CD4-positive, alpha-beta T cell treated with Interleukin-2 at 100 ng/mL for 4 hours (primary cell): ENCODE measurements at places on chromosomes 3 and 15.

DNA sequence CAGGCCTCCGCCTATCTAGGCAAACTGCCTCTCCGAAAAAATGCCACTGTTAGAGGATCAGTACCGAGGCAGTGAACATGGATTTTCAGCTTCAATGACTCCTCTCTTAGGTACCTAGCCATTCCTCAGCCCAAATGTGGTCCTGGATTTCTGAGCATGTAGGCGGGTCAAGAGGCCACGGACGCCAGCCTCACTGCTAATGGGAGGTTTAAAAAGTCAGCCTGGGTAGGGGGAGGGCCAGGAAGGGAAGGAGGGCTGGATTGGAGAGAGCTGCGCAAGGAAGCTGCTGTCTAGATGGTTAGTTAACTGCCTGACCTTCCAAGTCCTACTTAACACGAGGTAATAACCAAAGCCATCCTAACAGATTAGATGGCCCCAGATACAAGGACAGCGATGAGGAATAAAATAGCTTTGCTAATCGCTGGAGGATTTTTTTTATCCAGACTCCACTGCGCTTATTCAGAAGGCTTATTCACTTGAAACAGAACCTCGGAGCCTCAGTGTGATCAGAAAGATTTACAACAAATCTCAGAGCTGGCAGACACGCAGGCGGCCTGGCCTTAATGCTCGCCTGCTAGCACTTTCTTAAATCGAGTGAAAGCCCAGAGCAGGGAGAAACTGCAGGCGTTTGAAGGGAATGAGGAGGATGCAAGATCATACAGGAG is 34.3 kb downstream of the TLE3 start:
- DNase-seq: no peak

DNA sequence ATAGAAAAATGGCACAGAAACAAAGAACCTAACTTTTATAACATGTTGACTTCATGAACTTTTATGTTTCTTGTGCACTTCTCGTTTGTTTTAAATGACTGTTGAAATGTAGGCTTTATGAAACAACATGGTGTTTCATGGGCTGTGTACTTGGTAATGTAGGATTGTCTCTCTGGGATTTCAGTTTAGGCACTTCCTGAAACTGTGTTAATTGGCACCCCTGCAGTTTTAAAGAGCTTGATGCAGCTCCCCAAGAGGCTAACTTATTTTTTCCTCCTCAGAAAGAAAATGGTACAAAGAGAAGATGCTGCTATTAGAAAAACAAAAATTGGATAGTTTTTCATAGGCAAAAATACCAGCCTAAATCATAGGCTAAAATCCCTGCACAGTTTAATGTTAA is 239.2 kb downstream of the GRM7 start:
- DNase-seq: no peak

DNA sequence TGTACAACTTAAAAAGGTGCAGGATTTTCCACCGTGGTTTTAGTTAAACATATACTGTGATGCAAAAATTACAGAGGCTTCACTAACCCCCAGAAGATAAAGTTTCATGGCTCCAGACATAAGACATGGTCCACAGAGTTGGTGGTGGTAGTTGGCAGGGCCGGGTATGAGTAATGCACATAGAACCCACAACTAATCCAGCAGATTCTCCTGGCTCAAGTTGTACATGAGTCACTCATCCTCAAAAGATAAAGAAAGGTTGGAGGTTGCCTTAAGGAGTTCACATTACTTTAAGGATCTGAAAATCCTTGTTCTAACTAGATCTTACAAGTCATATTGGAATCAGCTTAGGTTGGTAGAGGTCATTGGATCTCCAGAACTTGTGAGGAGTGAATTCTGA is 98.3 kb upstream of the ZBTB20 start:
- DNase-seq: no peak

GRCh38 chr15:41775651-41776050 is 1.4 kb downstream of the MAPKBP1 start:
- DNase-seq: no peak

DNA sequence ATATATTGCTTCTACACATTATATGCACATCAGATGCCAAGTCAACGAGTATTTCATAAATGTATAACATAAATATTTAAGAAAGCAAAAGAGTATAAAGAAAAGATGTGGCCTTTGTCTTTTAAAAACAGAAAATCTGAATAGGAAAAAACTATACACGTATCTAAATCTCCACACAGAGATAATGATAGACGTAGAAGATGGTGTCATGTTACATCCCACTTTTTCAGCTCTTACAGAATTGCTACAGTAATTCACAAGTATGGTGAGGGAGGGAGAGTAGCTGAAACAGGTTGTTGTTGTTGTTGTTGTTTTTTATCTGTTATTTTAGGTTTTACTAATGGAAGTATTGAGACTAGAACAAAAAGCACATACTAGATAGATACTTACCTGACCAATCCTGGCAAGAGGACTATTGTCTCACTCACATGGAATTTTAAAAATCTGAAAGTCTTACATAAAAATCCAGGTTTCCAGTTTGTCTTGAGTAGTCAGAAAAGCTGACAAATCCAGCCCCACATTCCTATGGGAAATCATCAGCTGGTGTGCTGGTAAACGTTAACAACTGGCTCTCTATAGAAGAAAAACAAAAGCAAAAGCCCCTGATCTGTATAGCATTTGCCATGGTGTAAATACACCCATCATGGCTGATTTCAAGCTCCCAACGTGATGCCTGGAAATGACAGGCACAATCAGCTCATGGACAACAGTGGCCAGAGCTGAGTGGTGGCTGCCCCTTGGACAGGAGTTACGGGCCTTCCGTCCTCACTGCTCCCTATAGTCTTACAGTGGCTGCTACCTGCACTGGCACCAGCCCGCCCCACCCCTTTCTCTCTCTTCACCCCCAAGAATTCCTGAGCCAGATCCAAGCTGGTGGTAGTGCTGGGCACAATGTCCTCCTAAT is 47.4 kb upstream of the VGLL4 start:
- DNase-seq: no peak

DNA sequence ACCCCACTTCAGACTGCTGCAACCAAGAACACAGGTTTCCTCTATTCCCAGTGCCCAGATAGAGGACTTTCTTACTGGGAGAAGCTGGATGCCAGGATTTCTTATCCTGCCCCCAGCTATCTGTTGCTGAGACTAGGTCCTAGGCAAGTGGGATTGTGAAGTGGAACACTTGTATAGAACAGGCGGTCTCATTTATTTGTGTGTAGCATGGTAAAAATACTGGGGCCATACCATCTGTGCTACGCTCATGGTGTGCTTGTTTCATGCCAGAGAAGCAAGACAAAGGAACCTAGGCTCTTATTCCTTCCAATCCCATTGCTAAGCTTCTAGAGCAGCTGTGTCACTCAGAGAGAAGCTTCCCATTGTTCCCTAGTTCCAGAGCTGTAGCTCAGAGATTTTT is 191.5 kb upstream of the EPHA6 start:
- DNase-seq: no peak

DNA sequence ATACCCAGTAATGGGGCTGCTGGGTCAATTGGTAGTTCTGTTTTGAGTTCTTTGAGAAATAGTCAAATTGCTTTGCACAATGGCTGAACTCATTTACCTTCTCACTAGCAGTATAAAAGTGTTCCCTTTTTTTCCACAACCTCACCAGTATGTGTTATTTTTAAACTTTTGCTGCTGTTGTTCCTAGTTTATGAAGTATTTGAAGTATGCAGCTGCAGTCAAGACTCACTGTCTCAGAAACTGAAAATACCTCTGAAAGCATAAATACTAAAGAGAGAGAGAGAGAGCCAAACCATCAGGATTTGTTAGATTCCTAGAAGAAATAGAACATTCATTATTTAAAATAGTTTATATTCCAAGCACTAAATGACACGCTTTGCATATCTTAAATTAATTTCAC is 764.2 kb downstream of the NTRK3 start:
- DNase-seq: no peak

- DNase-seq: no peak
Observed at GRCh38 chr15:83106994-83107840, at the start of gene TM6SF1. TSS of gene TM6SF1 (plus strand) at chr15:83107645. CDS start at chr15:83107681, 36 bp downstream.

GRCh38 chr3:149640976-149641728 is 16.7 kb downstream of the WWTR1 start:
- DNase-seq: no peak

- peak; percentile 35 for DNase-seq
Observed at GRCh38 chr3:101379658-101380376, 59.4 kb upstream of the IMPG2 start.

- no peak for DNase-seq
Observed at GRCh38 chr15:91782221-91782620, 71.3 kb upstream of the SLCO3A1 start.

DNA sequence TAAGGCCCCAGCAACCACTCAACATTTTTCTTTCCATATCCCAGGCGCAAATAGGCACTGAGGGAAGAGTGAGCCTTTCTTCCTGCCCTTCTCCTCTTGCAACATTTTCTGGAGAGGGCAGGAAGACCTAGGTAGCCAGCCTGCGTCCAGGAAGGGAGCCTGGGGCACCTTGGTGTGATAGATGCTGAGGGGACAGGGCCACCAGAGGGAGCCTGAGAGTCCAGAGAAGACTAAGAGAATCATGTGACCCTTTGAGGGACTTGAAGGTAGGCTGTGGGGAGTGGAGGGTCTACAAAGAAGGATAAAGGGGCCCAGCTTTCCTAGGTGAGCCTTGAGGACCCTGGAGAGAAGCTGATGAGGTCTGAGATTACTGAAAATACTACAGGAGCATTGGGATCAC is 346.6 kb downstream of the CNTN6 start:
- no peak for DNase-seq

DNA sequence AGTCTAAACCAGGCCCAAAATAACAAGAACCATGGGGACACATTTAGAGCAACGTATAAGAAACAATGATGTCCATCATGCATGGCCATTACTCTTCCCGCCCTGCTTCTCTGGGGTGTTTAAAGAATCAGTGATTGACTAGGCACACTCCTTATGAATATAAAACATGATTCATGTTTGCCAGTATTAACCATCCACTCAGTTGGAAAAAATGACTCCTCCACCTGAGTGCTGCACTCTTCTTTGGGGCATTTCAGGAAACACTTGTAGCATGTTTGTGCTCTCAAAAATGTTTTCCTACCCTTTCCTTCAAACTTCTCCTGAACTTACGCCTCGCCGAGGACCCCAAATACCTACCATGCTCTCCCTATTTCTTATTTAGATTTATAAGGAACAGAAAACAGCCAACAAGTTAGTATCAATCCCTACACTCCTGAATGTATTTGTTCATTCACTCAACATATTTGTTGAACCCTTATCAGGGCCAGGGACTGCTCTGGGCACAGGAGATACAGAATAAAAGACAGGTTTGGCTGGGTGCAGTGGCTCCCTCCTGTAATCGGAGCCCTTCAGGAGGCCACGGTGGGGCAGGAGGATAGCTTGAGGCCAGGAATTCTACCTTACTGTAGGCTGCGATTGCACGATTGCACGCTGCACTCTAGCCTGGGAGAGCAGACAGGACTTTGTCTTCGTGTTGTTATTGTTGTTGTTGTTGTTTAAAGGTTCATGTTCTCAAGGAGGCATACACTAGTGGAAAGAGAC is 137.0 kb downstream of the TMCO5A start:
- no peak for DNase-seq

DNA sequence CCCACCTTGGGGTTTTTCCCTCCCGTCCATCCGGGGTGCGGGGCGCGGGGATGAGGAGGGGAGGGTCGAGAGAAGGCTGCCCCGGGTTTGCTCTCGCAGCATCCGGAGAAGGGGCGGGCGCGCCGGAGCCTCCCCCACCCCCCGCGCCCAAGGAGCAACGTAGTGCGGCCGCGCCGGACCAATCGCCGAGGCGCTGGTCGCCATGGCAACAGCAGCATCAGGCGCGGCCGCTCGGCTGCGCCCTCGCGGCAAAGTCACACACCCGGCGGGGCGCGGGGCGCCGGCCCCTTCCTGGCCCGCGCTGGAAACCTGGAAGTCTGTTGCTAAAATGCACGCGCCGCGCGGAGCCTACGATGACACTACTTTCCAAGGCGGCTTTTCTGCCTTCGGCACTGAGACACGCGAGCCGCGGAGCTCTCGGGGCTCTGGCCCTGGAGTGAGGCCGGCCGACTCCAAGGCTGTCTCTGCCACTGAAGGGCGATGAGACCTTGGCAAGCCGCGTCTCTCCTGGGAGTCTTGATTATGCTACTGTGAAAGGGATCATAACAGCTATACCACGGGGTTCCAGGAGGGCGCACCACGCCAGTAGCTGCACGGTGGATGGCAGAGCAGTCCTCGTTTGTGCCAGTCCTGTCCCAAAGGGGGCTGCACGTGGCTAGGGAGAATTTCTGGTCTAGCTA is at the start of gene IQSEC1:
Gene IQSEC1 (minus strand): TSS at position 104 of the 680 bp plus-strand sequence. CDS start 415 bp downstream, outside the sequence.
- DNase-seq: peak; percentile 70

GRCh38 chr3:143972505-143973258 is 1.1 kb downstream of the DIPK2A start:
- DNase-seq: peak; percentile 35

DNA sequence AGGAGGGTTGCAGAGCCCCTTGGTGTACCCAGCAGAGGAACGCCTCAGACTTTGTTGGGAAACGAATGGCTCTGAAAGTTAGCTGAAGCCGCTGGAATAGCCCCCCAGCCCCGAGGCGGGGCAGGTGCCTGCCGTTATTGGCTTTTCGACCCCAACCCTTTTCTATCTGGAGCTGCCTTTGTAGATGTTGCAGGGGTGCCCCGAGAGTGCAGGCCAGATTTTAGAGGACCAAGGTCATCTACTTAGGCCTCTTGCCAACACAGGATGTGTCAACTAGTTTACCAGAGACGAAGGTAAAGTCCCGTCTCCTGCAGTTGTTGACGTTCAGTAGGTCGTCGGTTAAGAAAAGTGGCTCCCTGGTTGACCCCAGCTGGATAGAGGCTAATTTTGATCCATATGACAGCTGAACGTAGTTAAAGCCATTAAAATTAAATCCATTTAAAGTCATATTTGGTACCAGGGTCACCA is 579 bp upstream of the UBE3A start:
- DNase-seq: no peak
